Germinal center (tissue), 1 donor: ENCODE measurements at places on chromosomes 2 and 18.
A peak's percentile ranks its signal among the peaks of the same experiment; 100 is the strongest.

GRCh38 chr2:109666466-109666865 lies 52.3 kb downstream of the SOWAHC start:
- no peak for DNase-seq

- DNase-seq, result no peak
These were observed 88.9 kb upstream of the CRIM1 start for GRCh38 chr2:36266536-36267121.

DNA sequence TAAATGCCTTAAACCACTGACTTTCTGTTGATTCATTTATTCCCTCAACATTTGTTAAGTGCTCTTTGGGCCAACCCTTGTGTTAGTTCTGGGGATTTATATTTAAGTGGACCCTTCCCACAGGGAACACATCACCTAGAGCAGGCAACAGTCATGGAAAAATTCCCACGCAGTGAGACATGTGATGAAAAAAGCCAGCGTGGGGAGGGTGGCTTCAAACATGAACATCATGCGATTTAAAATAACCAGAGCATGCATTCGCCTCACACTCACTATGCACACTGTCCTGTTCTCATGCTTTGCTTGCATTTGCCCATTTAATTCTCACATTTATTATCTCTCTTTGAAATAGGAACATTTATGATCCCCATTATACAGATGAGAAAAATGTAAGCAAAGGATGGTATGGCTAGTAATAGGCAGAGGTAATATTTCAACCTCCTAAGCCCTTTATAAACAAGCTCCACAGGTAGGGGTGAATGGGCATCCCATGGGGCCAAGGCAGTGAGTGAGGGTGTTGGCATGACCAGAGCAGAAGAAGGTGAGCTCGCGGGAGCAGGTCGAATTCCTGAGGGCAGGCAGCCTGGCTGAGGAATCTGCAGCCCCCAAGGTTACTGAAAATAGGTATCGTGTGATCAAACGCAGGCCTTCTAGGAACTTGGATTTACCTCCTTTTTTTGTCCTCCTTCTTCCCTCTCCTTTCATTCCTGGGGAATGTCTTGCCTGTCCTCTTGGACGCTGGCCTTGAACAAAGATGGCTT lies 297.8 kb downstream of the MYCN start:
- no peak for DNase-seq

- DNase-seq, result no peak
These were observed 79.5 kb downstream of the SLC8A1 start for GRCh38 chr2:40372283-40372985.

GRCh38 chr2:203893840-203894239 lies 26.3 kb downstream of the CTLA4 start:
- no peak for DNase-seq

DNA sequence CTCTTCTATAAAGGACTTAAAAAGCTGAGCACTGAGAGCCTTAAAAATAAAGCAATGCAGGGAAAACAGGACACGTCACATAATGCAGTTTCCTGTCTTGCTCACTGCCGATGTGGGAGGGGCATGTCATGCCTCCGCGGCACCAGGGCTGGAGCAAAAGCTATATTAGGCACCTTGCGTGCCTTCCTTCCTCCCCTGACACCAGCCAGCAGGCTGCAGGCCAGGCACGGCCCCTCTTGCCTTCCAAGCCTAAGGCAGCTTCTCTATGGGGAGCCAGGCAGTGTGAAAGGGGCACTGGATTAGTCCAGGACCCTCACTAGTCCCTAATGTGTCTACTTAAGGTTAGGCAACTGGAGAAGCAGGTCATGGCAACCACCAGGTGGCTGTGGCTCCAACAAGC lies 26.3 kb downstream of the MRPL35 start:
- peak; percentile 74 for DNase-seq

DNA sequence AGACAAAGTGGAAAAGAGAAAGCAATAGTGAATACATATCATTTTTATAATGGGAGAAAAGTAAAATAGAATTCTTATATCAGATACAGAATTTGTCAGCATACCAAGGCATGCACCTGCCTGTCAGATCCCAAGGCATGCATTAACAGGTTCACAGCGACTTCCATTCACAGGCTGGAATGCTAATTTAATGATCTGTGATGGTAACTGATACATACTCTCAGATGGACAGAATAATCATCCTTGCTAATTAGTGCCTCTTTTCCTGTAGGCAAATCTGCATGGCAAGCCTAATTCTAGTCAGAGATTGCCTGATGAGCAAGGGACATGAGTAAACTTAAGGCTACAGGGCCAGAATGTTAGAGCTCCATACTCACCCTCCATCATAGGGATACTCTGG lies 76.1 kb downstream of the PRKRA start:
- no peak for DNase-seq

DNA sequence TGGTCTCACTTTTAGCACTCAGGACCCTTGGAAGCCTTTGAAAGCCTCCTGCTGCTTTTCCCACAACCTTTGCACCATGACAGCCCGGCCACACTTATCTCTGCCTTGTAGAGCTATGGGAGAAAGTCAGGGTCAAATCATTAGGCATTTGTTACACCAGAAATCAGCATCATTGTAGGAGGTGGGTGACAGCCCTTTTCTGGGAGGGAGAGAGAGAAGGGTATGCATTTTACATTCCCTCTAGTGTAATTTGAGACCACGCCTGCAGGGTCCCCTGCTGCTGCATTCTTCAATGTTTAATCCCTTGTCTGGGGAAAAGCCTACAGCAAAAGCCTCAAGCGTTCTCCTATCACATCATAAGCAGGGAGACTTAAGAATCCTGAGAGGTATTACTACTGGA lies 766.8 kb upstream of the FAM98A start:
- no peak for DNase-seq

- DNase-seq, result no peak
These were observed 87.7 kb downstream of the RAPGEF4 start for GRCh38 chr2:172823261-172823850.

GRCh38 chr2:195735347-195735746 lies 78.3 kb downstream of the SLC39A10 start:
- no peak for DNase-seq

- DNase-seq, result no peak
These were observed 24.1 kb downstream of the MRPL35 start for GRCh38 chr2:86223140-86223926.
